ENCODE measurements at places on chromosomes 1 and 21.

- ATAC-seq, result no peak
These were observed 36.0 kb upstream of the ADGRL4 start for GRCh38 chr1:79042539-79042938.

- no peak for ATAC-seq
These were observed 46.5 kb upstream of the LRRC52 start for GRCh38 chr1:165497069-165498013.

GRCh38 chr1:18384471-18384870, 96.3 kb upstream of the KLHDC7A start:
- ATAC-seq, result no peak

DNA sequence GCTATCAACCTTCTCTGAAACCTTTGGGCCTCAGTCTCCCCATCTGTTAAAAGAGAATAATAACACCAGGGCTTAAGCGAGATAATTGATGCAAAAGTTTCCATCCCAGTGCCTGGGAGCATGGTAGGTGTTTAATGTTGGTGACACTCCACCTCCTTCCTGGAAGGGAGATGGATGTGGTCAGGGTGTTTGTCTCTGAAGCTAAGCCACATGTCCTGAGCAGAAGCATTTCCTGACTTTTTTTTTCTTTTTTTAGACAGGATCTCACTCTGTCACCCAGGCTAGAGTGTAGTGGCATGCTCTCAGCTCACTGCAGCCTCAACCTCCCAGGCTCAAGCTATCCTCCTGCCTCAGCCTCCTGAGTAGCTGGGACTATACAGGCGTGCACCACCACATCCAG, 72.6 kb upstream of the HMGB4 start:
- no peak for ATAC-seq

DNA sequence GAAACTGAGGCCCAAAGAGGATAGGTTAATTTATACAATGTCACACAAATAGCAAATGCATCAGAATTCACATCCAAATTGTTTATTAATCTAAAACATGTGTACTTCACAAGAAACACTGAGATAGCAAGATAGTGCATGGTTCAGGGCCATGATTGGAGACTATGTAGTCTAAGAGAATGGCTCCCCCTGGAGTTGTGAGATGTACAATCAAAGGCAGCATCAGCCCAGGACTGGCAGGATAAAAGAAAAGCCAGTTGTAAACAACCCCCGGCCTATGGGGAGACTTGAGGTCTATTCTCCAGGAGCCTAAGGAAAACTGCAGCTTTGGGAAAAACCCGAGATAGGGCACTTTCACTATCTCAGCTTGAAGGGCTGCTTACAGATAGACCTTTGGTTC, 511.0 kb downstream of the OMA1 start:
- ATAC-seq, result no peak

- ATAC-seq, result no peak
These were observed 4.6 kb upstream of the NBPF1 start for GRCh38 chr1:16617778-16618580.

GRCh38 chr1:245294020-245294419, 139.2 kb downstream of the KIF26B start:
- no peak for ATAC-seq

- ATAC-seq, result peak; percentile 82
These were observed 55.7 kb downstream of the XCL2 start for GRCh38 chr1:168488138-168488537.

GRCh38 chr1:50181027-50181663, 72.4 kb downstream of the ELAVL4 start:
- no peak for ATAC-seq

DNA sequence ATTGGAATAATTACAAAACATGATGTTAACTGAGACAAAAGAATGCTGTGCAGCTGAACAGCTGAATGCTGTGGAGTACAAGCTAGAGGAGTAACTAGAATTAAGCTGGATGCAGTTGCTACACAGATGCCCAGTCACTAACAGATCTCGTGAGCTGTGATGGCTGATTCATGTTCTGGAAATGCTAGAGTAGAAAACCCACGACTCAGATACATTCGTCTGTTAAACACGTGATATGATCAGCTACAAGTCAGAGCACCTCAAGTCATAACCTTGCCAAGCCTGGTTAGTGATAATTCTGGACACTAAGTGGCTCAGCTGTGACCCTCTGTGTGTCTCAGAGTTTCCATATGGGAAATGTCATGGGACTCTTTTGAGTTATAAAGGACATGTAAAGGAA, 89.7 kb upstream of the ESRRG start:
- no peak for ATAC-seq

GRCh38 chr1:163684785-163685184, 363.0 kb downstream of the NUF2 start:
- no peak for ATAC-seq

GRCh38 chr21:45300786-45301520, 13.3 kb upstream of the POFUT2 start:
- ATAC-seq, result no peak

DNA sequence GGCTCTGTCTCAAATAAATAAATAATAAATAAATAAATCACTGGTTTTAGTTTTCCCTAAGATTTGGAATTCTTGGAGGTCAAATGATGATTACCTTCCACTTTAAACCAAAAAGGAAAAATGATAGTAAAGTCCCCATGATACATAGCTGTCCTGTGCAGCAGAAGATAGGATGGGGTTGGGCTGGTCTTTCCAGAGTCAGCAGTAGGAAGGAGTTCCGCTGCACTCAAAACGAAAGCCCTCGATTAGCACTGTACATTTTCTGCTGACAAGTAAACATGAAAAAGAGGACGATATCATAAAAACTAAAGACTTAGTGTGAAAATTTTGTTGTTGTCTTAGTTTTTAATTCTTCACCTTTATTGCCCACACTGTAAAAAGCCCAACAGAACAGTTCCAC, 79.7 kb downstream of the ATP5PO start:
- ATAC-seq, result no peak

DNA sequence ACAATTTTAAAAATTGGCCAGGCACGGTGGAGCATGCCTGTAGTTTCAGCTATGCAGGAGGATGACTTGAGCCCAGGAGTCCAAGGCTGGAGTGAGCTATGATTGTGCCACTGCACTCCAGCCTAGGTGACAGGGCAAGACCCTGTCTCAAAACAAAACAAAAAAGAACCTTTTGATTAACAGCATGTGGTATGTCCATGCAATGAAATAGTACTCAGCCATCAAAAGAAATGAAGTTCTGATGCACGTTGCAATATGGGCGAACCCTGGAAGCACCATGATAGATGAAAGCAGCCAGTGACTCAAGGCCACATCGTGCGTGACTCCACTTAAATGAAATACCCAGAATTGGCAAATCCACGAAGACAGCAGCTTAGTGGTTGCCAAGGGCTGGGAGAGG, 47.5 kb downstream of the FBXO2 start:
- ATAC-seq, result no peak

GRCh38 chr1:58997060-58997411, 213.2 kb upstream of the JUN start:
- ATAC-seq, result no peak

DNA sequence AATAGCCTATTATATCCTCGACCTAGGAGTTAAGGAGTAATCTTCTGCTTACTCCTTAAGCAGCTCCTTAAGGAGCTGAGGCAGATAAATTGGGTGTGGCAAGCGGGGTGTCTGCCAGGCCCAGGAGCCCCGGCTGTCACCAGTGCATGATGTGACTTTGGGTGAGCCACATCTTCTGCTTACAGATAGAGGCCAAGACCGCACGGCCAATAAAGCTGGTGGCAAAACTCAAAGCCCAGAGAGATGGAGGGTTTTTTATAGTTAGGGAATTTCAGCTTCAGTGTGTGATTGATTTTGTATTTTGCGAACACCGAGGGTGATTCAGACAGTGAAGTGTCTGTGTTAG, 9.8 kb downstream of the MX2 start:
- ATAC-seq, result no peak

- no peak for ATAC-seq
These were observed 6.7 kb downstream of the POFUT2 start for GRCh38 chr21:45280969-45281368.

DNA sequence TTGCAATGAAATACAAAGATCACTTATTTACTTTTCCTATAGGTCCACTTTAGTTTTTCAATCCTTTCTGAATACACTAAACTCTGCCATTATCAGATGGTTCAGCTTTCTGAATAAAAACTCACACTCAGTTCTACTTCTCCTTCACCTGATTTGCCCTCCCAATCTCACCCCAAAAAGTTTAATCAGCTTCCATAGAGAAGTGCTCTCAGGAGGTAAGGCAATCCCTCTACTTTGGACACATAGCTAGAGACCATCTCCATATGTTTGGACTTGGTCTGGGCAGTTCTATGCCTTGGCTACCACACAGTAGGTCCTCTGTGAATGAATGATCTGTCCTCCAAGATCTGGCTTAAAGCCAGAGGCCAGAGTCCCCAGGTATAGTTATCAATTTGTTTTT, 40.9 kb downstream of the PTPN14 start:
- ATAC-seq, result no peak

DNA sequence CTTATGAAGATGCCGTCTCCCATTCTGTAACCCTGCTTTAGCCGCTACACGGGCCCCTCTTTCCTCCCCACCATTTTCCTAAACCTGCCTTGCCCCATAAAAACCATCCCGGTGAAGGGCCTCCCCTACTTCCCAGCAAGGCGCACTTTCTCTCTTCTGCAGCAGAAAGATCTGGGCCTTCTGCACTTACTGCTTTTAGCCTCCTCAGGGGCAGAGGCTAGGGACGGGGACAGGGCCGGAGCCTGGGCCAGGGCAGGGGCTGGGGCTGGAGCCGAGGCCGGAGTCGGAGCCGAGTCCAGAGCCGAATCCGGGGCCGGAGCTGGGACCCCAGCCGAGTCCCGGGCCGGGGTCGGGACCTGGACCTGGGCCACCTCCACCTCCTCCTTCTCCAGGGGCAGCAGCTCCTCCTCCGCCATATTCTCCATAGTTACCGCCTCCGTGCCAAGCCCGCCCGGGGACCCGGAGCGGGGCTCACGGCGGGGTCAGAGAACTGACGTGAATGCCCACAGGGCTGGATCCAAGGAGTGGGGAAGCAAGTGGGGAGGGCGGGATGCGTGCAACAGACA, 382 bp downstream of the TRMT1L start:
- ATAC-seq, result peak; percentile 37

GRCh38 chr21:46406001-46406400, 52.7 kb upstream of the DIP2A start:
- no peak for ATAC-seq

- no peak for ATAC-seq
These were observed 58.9 kb upstream of the ARTN start for GRCh38 chr1:43874716-43875115.

GRCh38 chr1:42833981-42834380, 12.4 kb upstream of the ZNF691 start:
- no peak for ATAC-seq

- no peak for ATAC-seq
These were observed 27.1 kb downstream of the ZNHIT6 start for GRCh38 chr1:85681087-85681486.

GRCh38 chr1:32353431-32353830, 8.9 kb downstream of the FAM229A start:
- ATAC-seq, result no peak

DNA sequence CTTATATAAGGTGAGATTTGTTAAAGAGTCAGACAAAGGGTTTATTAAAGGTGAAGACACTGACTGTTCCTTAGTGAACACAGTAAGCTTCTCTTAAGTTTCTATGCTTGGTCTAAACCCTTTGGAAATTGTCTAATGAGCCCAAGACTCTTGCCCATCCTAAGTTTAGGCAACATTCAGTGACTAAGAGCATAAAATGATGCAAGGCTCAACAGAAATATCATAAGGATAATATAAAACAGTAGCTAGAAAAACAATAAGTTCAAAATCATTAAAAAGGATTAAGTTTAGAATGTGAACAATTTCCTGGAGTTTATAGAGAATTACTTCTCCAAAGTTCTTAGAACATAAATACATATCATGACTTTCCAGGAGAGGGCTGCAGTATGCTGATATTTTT, 108.9 kb upstream of the PDC start:
- no peak for ATAC-seq

DNA sequence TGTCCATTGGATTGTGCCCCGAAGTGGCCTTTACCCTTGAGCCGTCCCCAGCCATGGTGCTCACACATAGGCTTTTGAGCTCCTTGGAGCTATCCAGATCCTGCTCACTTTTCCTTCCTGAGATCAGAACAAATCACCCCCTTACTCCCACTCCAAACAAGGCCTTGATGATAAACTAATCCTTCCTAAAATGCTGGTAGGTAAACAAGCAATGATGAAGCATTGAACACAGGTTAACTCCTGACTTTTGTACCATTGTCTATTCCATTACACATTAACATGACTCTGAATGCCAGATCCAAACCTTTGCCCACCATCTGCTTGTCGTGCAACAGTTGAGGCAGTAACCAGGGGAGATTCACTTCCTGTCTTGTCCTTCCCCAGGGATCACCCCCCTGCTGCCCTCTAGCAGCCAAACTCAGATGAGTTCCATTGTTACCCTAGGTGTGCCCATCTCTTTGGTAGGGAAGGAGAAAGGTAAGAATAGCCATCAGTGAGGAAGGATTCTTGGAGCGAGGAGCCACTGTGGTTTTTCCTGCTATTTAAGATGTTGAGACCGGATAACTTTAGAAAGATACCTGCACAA, 79.5 kb upstream of the DNAJC6 start:
- ATAC-seq, result no peak

GRCh38 chr1:6625584-6626149, 999 bp downstream of the THAP3 start:
- peak; percentile 52 for ATAC-seq

- ATAC-seq, result peak; percentile 93
These were observed 78.1 kb downstream of the DHRS3 start for GRCh38 chr1:12539705-12540579.

DNA sequence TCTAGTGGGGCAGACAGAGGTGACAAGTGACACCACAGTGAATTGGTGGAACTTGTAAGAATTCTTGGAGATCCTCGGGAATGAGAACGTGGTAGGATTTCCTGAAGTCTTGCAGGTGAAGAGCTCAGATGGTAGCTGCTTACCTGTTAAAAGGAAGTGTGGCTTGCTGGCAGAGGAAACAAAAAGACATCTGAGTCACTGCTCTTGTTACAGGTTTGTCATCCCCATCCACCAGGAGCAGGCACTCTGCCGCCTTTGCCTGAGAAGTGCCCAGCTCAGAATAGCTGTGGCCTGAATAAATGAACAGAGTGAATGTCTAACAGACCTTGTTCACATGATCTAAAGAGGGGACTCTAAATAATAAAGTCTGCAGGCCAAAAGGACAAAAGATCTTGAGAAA, 12.3 kb upstream of the ZSCAN20 start:
- no peak for ATAC-seq

- no peak for ATAC-seq
These were observed 136.8 kb downstream of the PTPRC start for GRCh38 chr1:198775606-198776005.

GRCh38 chr1:187018291-187018690, 189.5 kb downstream of the PLA2G4A start:
- no peak for ATAC-seq

GRCh38 chr1:113881661-113882060, 5.7 kb downstream of the BCL2L15 start:
- ATAC-seq, result no peak
